ENCODE measurements at places on chromosomes 16 and 17.

GRCh38 chr16:23089111-23089510 is 60.1 kb downstream of the USP31 start:
- DNase-seq = no peak

- DNase-seq = no peak
Observed at GRCh38 chr17:2020721-2021120, 4.4 kb downstream of the RTN4RL1 start.

- no peak for DNase-seq
Observed at GRCh38 chr16:14337303-14338191, 266.4 kb downstream of the MRTFB start.

DNA sequence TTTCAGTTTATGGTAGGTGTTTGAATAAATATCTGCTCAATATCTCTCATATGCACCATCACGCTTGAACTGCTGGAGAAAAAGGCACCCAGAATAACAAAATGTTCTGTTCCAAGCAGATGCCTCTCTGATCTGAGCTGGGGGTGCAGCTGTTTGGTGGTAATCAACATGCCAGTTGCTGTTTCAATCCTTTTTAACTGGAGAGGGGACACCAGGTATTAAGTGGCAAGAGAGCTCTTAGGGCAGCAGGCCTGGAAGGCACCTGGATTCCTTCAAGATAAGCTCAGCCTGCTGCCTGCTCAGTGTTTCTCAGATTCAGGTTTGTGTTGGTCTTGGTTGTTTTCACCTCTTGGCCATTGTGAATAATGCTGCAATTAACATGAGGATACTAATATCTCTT is 27.2 kb upstream of the VAT1L start:
- DNase-seq = no peak

- DNase-seq = no peak
Observed at GRCh38 chr17:4789701-4789950, 862 bp downstream of the GLTPD2 start.

GRCh38 chr17:57092779-57093178 is 7.7 kb downstream of the AKAP1 start:
- DNase-seq = no peak

DNA sequence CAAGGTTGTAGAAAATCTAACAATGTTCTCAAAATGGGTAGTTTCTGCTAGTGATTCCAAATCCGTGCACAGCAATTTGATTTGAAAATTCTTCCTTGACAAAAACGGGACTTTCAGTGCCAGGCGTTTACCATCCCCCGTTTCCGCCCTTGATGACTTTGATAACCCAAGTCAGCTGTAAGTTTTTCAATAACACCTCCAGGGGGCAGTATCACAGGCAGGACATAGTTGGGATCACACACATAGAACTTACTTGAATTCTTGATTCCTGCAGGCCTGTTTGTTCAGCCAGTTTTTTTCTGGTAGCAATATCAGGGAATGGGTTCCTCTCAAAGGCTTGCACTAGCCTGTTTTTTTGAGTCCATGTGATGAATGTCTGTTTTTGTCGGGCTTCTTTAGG is 5.6 kb downstream of the DUXB start:
- no peak for DNase-seq

- no peak for DNase-seq
Observed at GRCh38 chr16:83397601-83398291, 410.0 kb upstream of the HSBP1 start.

- no peak for DNase-seq
Observed at GRCh38 chr16:2005646-2006045, 4.0 kb downstream of the ZNF598 start.

DNA sequence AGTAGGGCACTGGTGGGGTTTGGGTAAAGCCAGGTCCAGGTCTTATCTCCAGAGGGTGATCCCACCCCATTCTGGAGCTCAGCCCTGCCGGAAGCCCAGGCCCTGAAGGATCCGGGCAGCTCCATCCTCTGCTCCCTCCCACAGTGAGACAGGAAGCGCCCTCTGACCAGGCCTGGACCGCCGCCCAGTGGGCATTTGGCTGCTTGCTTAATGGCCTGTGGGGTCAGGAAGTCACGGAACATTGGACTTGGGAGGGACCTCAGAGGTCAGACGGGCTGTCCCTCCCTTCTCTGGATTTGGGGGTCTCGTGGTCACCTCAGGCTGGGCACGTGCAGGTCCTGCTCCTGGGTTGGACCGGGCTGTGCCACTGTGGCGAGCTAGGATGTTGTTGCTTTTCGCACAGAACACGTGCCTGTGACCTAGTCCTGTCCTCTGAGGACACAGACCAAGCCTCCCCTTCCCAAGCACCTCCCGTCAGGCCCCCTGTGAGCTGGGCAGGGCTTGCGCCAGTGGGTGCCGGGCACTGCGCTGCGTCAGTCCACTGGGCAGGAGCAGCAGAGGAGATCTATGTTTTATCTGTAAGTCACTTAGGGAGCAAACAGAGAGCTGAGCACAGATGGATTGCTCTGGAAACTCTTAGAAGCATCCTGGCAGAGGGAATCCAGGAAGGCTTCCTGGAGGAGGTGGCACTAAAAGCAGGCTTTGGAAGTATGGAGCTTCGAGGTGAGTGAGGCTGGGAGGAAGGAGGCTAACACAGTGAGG is 49.4 kb upstream of the GSE1 start:
- no peak for DNase-seq

DNA sequence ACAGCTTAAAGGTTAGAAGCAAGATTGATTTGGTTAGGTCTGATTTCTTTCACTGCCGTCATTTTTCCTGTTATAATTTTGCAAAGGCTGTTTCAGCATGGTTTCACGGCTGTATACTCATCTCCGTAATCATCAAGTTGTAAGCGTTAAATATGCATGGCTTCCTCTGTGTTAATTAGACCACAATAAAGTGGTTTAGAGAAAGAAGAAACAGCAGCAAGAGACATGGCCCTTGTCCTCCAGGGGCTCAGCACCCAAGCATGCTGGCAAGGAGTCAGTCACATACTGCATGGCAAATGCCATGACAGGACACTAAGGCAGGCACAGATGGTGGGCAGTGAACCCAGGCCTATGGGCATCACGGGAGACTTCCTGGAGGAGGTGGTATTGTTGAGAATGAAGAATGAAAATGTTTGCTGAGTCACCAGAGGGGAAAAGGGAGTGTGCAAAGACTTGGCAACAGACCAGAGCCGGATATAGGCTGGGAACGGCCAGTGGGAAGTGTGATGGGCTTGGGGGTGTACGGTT is 61.4 kb upstream of the PLCG2 start:
- DNase-seq = no peak
